ENCODE measurements at places on chromosomes 7 and 10.

GRCh38 chr7:44476313-44476712 lies 14.1 kb downstream of the NUDCD3 start:
- DNase-seq: no peak

GRCh38 chr7:80136261-80137055 lies 1.8 kb downstream of the GNAI1 start:
- DNase-seq: peak; percentile 41

- no peak for DNase-seq
Measured at GRCh38 chr7:54292171-54292925, 249.8 kb upstream of the VSTM2A start.

DNA sequence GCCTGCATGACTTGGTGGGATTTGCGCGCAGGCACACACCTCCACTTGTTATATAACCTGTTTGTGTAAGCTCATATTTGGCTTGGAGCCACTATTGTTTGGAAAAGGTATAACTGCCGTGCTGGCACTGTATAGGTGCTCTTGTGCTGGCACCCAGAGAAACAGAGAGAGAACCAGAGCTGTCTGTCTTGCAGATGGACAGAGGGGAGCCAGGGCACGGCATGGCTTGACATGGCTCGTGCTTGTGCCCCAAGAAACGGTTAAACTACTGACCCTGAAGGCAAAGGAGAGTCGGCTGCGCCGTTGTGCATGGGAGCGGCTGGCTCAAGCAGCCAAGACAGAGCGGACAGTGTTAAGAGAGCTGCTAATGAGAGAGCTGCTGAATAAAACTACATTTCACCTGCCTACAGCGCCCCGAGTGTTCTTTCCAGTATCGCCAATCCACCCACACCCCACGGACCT lies 23.2 kb downstream of the RAPGEF5 start:
- no peak for DNase-seq

- peak; percentile 97 for DNase-seq
Measured at GRCh38 chr10:3783682-3784432, 1.2 kb downstream of the KLF6 start.

DNA sequence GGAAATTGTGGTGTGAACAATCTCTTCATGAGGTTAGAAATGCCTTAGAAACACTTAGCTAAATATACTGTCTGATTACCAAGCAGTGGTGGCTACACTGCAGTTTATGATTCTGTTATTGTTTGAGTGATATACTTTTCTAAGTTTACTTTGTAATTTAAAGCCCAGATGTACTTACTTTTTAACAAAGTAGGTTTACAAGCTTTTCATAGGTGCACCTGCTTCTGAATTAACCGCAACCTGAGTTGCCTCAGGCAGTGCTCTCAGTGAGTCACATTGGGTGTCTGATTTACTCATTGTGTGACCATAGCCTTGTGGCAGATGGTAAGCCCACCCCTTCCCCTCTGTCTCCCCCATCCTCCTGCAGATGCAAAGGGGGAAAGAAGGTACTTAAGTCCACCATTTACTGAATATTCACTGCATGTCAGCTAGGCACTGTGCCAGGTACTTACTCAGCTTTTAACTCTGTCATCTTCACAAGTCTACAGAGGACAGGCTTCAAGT lies 9.0 kb downstream of the MTURN start:
- peak; percentile 75 for DNase-seq

DNA sequence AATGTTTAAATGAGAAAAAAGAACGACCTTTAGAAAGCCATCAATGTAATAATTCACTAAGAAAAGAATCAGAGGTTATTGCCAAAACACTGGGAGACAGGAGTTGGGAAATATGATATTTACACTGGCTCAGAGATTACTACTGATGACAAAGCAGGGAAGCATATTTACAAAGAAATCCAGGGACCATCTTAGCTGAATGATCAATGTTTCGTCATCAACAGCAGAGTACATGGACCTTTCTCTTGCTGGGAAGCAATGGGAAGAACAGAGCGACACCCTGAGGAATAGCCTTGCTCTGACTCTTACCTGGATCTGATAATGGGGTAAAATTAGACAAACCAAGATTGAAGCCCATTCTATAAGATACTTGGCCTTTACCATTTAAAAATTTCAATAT lies 1293.5 kb downstream of the XPNPEP1 start:
- peak; percentile 37 for DNase-seq

- DNase-seq: no peak
Measured at GRCh38 chr7:114760477-114760876, 161.4 kb upstream of the MDFIC start.
